ENCODE measurements at places on chromosomes 16 and 17. TPM values are rescaled to one million over a fixed set of nuclear protein-coding genes. Genes with fewer than 3 reads are reported as not detected.

MYL4 gene
- total RNA-seq: 0.49 TPM

- no peak for DNase-seq
These were observed 13.7 kb downstream of the UNC45B start for GRCh38 chr17:35161281-35161761.

DNA sequence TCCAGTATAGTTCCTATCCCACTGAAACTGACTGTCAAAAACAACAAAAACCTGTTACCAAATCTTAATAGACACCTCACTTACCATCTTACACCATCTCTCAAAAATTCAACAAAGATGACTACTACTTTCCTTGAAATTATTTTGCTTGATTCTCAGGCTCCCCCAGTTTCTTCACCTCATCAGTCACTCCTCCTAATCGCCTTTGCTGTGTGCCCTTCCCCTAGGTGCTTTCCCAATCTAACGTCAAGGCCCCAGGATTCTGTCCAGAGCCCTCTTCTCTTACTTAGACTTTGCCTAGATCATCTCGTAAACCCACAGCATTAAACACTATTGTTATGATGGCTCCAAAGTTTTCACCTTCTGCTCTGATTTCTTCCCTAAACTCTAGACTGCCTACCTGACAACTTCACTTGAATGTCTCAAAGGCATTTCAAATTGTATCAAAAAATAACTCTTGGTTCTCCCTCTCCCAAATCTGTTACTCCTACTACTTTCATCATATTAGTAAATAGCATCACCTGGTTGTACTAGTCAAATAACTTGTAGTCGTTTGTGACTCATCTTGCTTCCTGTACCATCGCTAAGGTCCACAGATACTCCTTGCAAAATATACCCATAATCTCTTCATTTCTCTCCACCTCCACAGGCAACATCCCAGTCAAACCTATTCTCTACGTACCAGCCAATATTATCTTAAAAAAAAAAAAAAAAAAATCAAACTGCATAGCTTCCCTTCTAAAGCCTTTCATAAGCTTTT lies 18.0 kb downstream of the C16orf87 start:
- DNase-seq: no peak

- DNase-seq: no peak
These were observed 314.2 kb downstream of the FOXL1 start for GRCh38 chr16:86892509-86892908.

- no peak for DNase-seq
These were observed 6.5 kb downstream of the ATAD5 start for GRCh38 chr17:30838202-30838807.

DNA sequence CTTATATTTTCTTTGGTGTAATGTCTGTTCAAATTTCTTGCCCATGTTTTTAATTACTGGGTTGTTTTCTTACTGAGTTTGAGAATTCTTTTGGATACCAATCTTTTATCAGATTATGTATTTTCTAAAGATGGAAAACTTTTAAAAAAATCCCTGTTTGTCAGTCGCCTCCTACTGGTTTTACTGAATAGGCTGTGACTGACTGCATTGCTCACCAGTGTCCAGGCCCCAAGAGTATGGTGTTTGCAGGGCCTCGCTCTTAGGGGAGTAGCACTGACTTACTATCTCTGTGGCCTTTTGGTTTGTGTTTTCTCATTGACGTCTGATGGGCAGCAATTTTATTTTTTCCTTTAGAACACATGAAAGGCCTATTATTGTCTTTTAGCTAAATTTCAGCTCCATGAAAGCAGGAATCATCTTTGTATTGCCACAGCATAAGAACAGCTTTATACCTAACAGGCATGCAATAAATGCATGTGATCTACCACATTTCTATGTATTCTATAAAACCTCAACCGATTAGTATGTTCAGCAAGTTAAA lies 188.4 kb downstream of the AATF start:
- DNase-seq: no peak

Data from Panc1 (cell line).